C1 segment of cervical spinal cord (tissue), 14 donors: ENCODE measurements at places on chromosomes 6 and 20.

GRCh38 chr6:16265351-16266341, 27.3 kb downstream of the GMPR start:
- DNase-seq: no peak

DNA sequence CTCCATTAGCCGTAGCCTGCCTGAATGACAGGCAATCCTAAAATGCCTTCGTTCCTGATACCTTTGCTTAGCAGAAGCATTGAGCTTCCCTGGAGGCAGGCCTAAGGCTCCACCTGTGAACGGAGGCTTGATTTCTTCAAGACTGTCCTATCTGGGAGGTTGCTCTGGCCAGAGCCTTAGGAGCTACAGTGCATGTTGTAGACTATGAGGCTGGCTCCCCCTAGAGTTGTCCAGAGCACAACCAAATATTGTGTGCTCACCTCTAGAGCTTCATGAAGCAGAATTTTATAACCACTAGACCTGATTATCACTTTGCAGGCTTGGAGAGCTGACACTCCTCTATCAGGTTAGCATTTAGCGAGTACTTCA, 217.8 kb downstream of the MAFB start:
- DNase-seq: no peak

- no peak for DNase-seq
These were observed 5.6 kb upstream of the ANKRD60 start for GRCh38 chr20:58233881-58234528.

GRCh38 chr6:109782491-109782999, 91.4 kb downstream of the FIG4 start:
- DNase-seq: no peak

- no peak for DNase-seq
These were observed 41.5 kb upstream of the TENT5A start for GRCh38 chr6:81793821-81794475.

DNA sequence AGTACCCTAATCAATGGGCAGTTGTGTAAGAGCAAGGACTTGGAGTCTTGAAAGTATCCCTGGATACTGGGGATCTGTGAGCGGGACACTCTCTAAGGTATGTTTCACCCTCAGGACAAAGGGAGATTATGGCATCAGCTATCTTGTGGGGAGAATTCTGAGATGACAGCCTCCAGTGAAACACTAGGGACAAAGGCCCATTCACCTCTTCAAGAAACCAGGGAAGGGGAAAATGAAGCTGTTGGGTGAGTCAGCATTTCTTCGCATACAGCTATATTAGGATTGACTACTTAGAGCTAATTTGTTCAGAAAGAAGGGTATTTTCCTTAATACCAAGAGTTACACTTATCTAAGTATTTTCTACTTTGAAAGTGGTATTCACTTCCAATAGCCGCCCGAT, 35.9 kb downstream of the OPN5 start:
- no peak for DNase-seq

DNA sequence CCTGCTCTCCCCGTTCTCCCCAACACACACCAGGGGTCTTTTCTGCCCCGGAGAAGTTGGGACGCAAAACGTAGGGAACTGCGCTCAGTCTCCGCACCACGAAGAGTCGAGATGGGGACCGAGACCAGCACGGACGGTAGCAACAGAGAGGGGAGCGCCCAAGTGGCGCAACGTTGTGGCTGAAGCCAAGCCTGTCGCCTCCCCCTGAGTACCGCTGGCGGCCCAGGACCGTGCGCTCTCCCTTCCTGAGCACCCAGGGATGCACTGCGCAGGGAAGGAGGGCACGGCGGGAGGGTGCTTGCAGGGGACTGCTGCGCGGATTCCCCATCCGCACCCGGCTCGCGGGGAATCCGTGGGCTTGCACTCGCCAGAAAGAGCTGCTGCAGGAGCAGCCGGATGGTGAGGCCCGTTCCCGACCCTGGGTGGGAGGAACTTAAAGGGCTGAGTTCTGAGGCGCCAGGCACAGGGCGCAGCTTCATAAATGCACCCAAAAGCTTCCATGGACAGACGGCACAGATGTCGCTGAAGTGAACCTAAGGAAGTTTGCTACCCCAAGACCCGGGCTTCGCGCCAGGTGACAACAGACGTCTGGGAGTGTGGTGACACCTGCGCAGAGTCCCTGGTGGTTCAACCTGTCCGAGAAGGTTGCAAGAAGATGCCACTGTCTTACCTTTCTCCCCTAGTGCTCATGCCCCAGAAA, 178.7 kb downstream of the TBXT start:
- DNase-seq: no peak

- DNase-seq: no peak
These were observed 1.2 kb upstream of the MCM9 start for GRCh38 chr6:118935978-118936703.

DNA sequence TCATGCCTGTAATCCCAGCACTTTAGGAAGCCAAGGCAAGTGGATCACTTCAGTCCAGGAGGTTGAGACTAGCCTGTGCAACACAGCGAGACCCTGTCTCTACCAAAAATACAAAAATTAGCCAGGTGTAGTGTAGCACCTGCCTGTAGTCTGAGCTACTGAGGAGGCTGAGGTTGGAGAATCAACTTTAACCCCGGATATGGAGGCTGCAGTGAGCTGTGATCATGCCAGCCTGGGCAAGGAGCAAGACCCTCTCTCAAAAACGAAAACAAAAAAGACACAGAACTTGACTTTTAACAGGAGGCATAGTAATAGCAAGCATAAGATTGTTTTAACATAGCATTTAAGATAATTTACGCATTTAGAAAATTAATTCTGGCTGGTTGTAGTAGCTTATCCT, 32.5 kb downstream of the MYB start:
- DNase-seq: no peak

GRCh38 chr20:19849341-19850197, 91.5 kb downstream of the RIN2 start:
- peak; percentile 36 for DNase-seq

DNA sequence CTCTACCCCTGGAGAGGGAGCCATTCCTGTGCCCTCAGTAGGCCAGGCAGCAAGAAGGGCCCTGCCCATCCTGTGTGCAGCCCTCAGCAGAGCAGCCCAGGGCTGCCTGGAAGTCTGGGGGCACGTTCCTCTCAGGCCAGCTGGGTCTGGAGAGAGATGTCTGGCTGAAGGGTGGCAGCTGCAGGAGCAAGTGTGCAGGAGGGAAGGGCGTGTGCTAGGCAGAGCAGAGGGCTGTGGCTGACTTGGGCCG, 62.7 kb downstream of the NOL4L start:
- no peak for DNase-seq

DNA sequence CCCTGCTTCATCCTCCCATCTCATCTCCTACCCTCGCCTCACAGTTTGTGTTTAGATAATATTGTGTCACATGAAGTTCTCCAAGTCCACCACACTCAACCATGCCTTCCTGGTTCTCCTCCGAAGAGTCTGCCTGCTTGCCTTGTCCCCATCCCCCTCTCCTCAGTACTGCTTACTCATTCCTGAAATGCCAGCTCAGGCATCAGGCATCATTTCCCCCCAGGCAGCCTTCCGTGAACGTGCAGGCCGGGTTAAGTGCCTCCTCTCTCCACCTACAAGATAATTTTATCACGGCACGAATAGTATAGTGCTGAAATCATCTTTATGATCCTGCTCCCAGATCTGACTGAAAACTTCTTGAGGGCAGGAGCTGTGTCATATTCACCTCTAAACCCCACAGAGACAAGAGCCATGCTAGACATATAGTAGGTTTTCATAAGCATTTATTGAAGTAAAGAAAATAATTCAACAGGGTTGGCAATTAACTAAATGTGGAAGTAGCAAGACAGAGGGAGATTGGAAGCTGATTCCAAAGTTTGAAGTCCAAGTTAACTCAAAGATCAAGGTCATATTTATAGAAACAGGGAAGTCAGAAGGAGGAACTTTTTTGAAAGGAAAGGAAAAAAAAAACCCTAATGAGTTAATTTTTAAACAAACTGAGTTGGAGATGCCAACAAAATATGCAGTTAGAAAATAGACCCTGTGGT, 48.7 kb upstream of the BMP2 start:
- no peak for DNase-seq

DNA sequence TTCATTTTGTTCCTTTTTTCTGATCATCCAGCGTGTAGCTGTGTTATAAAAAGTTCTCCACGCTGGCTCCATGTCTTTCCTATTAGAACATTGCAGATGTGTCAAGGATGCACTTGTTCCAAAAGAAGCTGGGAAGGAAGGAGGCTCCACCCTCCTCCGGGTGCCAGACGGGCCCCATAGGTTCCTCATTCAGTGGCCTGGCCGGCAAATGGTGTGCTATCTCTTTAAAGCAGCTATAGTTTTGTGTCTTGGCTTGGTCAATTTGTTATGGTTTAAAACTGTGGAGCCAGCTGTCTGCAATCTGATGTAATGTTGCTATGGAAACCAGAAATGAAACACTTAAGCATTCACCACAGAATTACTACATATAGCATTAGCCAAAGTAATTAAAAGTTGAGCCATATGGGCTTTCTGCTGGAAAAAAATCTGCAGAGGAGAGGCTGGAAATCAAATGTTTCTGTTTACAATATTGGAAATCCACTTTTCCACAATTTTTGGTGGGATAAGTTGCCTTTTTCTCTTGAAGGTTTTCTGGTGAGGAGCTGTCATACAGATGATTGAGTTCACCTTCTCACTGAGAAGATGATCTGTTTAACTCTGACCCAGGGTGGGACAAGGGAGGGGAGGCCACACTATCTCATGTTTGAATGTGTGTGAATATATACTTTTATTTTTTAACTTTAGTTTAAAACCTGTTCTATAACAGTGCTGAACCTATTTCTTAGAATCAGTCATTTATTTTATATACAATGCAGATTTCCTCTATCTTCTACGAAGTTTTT, 167.4 kb downstream of the SASH1 start:
- no peak for DNase-seq

- no peak for DNase-seq
These were observed 82.7 kb downstream of the FARS2 start for GRCh38 chr6:5343998-5344397.

- no peak for DNase-seq
These were observed 516 bp downstream of the LRRC1 start for GRCh38 chr6:53795340-53795701.

DNA sequence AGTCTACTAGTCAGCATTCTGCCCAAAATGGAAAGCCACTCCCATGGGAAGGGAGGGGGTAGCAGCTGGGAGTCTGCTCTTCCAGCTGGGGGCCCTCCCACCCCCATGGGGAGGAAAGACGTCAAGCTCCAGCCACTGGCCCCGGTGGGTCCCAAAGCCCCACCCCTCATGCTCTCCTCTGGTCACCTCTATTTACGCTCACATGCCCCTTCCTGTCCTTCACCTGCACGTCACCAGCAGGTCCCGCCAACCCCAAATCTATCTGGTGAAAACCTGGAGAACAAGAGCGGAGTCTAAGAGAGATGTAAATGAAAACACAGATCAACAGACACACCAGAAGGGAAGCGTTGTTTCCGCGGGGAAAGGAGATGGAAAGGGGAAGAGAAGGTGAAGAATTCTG, 30.0 kb upstream of the ZBP1 start:
- DNase-seq: no peak

DNA sequence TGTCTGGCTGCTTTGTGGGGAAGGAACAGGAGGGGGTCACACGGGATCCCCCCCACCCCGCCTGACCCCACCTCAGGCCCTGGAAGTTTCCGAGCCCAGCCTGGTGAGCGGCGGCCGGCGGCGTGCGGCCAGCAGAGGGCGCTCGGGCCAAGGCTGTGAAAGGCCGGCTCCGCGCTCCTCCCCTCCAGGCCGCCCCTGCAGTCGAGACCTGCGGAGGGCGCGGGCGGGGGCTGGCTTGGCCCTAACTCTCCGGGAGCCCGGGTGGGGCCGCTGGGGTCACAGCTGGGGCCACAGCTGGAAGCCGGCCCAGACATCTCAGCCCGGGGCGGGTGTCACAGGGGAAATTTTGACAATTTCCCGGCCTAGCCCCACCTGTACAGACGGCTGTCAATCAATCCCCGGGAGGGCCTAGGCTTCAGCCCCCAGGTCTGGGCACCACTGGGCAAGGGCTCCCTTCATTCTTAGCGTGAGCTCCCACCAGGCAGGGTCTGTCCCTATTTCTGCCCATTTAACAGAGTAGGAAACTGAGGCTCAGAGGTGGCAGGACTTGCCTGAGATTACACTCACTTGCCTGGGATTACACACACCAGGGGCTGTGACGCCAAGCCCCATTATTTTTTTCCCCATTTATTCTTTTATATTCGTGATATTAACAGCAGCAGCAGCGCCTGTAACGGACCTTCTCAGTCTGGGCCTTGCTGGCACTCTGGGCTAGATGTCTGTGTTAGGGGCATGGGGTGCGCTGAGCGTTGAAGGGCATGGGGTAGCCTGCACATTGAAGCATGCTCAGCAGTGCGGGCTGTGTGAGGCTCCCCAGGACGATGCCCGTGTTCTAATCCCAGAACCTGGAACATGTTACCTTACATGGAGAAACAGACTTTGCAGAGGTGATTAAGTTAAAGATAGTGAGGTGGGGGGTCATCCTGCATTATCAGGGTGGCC, 23.0 kb downstream of the ZBP1 start:
- DNase-seq: no peak

DNA sequence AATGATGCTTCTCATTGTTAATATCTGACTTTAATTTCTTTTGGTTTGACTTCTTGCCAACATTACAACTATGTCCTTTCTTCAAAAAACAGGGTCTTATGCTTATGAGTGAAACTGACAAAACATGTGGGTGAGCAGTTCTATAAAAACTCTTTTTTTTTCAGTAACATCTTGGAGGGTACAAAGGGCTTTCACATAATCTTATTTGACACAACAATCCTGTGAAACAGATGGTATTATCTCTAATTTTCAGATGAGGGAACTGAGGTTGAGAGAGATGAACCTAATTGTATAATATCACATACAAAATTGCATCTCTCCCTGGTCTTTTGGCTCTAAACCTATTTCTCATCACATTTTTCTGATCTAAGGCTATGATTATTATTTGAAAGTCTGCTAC, 38.3 kb downstream of the MAPK14 start:
- no peak for DNase-seq

- DNase-seq: no peak
These were observed 17.7 kb upstream of the RIPOR3 start for GRCh38 chr20:50708845-50709635.

GRCh38 chr6:87932361-87932760, 115.3 kb upstream of the SPACA1 start:
- no peak for DNase-seq
